ENCODE measurements at places on chromosomes 4 and X.

GRCh38 chr4:15725608-15726007, 22.7 kb downstream of the BST1 start:
- DNase-seq = no peak

DNA sequence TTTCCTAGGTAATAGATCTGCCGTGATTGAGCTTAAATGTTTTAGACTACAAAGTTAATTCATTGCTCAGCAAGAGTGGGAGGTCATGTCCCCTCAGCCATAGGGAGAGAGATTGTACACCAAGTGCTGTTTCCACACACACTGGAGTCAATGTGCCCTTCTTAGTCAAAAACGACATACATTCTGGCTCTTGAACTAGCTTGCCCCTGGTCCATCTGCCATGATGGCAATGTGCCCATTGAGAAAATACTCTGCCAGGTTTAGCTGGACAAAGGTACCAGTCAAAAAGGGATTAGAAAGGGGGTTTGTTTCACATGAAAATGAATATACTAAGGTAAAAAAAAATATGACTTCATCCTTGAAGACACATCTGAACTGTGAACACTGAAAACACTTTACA, 377.1 kb upstream of the ADGRL3 start:
- DNase-seq = no peak

GRCh38 chr4:145216535-145216934, 36.1 kb upstream of the OTUD4 start:
- DNase-seq = peak; percentile 1

DNA sequence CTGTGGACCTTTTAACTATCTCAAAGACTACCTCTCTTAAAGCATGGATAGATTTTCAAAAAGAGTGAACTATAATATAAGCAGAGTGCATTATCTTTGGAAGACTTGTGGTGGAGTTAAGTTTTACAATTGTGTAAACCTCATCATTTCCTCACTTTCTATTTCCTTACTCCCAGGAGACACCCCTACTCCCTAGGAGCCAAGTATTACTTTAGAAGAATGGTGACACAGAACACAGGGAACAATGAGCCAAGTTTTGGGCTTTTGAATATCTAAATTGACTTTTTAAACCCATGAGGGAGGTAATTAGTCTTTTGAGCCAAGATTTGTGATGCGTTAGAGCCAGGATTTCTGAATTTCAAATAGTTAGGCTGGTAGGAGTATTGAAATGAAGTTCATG, 78.9 kb upstream of the UNC5C start:
- DNase-seq = no peak

DNA sequence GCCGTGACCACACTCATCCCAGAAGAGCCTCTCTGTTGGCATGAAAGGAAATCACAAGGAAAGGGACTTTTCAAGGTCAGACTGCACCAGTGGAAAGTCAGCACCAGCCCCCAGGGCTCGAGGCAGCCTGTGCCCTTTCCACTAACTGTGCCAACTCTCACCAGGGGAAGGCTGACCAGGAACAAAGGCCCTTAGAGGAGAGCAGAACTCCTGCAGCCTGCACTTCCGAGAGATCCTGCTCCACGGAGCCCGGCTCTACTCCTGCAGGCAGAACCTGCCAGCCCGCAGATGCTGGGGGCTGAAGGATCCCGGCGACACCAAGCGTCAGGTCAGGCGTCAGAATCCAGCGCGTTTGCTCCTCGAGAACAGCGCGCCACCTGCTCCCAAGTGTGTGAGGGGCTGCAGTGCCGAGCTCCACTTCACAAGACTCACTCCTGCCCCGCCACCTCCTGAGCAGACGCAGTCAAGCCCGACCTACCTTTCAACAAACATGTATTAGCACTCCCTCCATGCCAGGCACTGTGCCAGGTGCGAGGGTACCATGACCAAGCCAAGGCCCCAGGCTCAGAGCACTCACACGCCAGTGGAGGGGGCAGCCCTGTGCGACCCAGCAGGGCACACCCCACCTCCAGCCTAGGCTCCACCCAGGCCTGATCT, 13.6 kb upstream of the HELT start:
- DNase-seq = peak; percentile 77

DNA sequence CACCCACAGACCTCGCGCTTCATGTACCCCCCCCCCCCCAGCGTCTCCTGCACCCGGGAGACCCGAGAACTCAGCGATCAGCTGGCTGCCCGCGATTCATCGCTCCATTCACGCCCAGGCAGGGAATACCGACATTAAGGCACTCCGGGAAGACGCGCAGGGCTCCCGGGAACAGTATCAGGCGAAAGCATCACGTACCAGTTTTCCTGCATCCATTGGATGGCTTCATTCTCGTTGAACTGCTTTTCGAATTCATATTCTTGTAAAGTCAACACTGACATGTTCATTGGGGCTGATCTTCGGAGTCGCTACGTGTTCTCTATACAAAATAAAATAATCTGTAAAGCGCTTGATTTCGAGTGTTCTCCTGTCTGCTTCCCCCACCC, 373 bp downstream of the ELOVL6 start:
- peak; percentile 19 for DNase-seq

- no peak for DNase-seq
Measured at GRCh38 chr4:94531991-94532789, 80.4 kb downstream of the PDLIM5 start.

DNA sequence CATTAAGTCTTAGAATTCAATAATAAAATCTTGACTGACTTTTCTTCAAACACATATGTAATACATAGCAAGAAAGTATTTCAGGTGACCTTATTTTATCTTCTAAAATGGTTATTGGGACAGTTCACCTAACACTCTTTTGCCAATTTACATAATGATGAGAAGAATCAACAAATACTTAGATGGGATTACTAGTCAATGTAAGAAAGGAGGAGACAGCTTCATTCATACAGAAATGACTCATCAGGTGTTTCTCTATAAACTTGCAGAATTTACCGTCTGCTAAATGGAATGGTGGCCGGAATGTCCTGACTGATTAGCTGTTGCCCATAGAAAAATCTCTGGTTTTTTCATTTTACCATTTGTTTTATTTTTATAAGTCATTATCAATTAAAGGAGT, 115.0 kb upstream of the ETNPPL start:
- DNase-seq = no peak

DNA sequence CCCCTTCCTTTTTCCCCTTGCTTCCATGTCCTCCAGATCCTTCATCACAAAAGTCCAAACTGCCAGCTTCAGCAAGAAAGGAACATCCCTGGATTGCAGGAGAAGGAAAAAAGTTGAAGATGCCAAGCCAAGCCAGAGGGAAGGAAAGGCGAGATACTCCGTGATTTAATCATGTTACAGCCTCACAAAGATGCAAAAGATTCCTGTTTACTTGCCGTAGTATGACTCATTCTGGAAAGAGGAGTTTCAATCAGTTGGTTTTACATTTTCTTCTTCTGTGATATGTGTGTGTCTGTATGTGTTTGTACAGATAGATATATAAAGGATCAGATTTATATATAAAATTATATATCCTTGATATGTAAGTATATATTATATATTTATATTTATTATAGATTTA, 69.3 kb downstream of the BTC start:
- no peak for DNase-seq

- DNase-seq = no peak
Measured at GRCh38 chr4:39446842-39447573, 11.7 kb downstream of the RPL9 start.

DNA sequence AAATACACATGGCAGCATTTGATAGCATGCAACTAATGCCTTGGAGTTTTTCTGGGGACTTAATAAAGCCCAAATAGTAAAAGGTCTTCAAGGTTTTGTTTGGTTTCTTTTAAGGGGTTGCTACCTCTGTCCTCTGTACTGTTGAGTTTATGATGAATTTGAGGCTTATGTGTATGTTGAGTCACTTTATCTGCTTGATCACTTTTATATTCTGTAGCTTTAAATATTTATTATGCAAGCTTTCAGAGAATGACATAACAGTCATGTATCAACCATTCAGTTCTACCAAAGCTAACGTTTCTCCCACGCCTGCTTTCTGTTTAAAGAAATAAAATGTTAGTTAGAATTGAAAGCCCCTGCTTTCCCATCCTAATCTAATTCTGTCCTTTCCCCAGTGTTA, 122.2 kb downstream of the NHS start:
- no peak for DNase-seq

DNA sequence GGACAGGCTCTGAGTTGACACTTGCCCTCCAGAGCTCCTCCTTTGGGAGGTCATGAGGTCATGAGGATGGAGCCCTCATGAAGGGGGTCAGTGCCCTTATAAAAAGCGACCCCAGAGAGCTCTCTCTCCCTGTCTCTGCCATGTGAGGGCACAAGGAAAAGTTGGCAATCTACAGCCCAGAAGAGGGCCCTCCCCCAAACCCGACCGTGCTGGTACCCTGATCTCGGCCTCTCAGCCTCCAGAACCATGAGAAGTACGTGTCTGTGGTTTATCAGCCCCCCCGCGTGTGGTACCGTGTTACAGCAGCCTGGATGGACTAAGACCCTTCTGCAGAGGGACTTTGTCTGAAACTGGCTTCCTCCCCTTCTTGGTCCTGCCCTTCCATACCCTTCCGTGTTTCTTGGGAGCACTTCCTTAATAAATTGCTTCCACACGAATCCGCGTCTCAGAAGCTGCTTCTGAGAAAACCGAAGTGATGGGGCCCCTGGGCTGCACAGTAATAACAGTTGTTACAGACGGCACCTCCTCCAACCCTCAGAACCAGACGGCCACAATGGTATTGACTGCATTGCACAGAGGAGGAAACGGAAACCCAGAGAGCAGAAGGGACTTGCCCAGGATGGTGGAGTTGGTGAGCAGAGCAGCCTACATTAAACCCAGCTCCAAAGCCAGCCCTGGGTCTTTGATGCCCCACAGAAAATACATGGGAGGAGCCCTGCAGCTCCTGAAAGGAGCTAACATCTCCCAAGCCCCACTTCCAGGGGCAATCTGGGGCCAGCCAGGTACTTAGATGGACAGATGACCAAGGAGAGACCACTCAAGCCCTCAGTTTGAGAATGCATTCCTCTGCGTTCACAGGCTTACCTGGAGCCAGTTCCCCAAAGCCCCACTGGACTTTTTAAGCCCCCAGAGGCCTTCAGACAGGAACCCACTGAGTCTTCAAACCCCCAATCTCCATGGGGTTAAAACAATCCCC, 242.7 kb downstream of the BCOR start:
- DNase-seq = no peak

GRCh38 chrX:57647020-57647419, 33.0 kb downstream of the NLRP2B start:
- no peak for DNase-seq

DNA sequence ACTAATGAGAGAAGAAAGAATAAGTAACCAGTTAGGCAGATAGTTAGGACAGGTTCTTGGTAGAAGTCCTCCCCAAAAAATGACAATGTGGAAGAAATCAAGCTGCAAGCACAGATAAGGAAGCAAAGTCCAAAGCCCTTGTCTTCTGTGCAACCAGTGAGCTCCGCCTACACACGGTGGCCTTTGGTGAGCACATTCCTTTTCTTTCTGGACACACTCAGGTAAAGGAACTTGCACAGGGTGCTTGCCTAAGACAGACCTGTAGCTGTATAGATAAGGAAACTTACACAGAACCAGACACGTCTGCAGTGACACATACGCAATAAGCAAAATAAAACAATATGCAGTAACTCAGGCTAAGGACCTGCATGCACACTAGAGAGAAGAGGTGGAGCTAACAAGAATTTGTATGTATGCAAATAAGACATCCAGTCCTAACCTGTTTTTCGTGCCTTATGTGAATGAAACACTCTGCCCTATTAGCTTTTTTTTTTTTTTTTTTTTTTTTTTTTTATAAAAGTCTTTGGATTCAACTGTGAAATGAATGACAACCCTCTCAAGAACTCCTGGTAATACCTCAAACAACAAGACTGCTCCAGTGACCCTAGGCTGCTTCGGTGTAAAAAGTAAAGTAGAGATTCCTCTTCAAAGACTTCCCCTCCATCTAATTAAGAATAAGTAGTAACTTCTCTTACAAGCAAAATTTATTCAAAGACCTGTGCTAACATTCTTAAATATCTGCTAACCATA, 48.8 kb downstream of the UGT2B10 start:
- DNase-seq = no peak

DNA sequence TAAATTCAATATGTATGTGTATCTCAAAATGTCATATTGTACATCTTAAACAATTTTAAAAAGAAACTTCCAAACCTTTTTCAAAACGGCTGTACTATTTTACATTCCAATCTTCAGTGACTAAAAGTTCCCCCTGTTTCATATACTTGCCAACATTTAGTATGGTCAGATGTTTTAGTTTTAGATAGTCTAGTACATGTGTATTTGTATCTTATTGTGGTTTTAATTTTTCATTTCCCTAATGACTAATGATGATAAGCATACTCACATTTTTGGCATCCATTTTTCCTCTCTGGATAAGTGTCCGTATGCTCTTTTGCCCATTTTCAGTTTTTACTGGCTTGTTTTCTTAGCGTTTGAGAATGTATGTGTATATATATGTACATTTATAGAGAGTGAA, 212.2 kb upstream of the MAGEB18 start:
- no peak for DNase-seq

GRCh38 chr4:82898322-82899243, 2.0 kb upstream of the THAP9 start:
- no peak for DNase-seq

DNA sequence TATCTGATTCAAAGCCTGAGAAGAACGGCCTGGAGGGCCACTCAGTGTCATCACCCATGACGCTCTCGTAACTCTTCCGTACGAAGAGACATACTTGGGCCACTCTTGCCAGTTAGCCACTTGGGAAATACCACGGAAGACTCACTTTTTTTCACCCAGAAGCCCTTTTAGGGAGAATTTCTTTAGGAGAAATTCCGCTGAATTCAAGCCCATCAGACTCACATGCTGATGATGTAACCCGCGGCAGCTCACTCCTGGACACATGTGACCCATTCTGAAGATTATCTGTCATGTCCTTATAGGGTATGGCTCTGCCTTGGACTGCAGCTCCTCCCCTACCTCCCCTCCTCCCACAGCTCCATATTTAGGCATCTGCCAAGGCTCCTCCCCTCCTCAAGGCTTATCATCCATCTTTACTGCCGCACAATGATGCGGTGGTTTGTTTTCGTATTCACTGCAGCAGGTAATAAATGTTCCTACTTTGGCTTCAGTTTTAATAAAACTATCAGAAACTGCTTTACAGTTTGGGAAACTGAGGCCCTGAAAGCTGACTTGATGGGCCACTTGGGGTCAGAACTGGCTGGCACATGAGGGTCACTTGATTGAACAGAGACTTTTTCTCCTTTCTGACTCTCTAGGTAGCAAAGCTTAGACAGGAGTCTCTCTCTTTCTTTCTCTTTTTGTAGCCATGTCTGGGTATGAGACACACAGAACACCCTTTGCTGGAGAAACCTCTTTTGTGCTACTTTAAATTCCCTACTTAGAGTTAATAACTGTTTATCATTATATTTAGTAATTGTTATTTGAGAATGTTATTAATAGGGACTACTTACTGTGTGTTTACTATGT, 42.1 kb downstream of the RHOH start:
- no peak for DNase-seq
